ENCODE measurements at places on chromosomes 5 and 9.

DNA sequence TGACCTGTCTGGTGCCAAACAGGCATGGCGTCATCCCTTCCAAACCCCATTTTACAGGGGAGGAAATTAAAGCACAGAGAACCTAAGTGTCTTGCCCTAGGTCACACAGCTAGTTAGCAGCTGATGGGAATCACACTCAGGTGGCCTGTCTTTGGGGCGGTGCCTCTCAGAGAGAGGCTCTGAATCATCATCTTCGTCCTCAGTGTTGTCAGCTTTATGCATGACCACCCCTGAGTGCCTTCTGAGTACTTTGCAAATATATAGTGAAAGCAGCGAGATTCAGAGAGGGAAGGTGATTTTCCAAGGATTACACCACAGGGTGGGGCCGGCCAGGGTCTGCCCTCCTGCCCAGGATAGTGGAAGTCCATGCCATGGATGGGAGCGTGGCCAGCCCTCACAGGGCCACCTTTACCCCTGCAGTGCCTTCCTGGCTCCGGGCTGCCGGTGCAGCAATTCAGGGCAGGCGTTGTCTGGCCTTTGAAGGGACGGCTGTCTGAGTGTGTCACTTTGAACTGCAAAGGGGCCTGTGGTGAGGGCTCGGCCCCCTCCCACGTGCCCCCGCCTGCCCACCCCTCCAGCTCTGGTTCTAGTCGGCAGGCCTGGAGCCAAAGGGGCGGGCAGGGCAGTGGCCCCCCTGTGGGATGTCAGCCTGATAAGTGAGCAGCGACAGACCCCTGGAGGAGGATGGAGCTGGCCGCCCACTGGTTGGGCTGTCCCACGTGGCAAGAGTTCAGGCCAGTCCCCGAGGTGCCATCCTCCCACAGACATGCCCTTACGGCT is 16.9 kb downstream of the LMX1B start:
- no peak for DNase-seq

DNA sequence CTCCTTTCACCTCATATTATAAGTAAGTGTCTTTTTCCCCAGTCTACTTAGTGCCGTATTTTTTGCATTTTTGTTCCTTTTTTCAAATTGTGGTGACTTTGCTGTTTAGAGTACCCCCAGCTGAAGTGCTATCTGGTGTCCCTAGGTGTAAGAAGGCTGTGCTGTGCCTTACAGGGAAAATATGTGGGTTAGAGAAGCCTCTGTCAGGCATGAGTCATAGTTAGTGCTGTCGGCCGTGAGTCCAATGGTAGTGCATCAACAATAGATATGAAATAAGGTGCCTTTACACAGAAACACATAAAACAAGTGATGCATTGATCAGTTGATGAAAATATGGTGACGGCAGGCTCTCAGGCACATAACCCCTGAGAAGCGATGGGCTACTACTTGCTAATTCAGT is 20.1 kb downstream of the SYK start:
- DNase-seq, result no peak

DNA sequence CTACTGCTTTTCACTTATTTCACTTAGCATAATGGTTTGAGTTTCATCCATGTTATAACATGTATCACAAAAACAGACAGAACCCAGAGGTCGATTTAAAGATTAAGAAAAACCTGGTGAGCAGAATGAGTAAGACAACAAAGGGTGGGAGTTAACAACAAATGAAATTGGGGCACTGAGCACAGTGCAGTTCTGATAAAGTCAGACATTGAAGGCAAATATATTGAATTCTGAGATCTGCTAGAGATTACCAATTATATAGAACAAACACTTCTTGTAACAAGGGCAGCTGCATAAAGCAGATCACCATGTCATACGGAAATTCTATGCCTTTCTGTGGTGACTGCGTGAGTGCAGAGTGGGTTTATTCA is 517.3 kb upstream of the RORB start:
- DNase-seq, result no peak

DNA sequence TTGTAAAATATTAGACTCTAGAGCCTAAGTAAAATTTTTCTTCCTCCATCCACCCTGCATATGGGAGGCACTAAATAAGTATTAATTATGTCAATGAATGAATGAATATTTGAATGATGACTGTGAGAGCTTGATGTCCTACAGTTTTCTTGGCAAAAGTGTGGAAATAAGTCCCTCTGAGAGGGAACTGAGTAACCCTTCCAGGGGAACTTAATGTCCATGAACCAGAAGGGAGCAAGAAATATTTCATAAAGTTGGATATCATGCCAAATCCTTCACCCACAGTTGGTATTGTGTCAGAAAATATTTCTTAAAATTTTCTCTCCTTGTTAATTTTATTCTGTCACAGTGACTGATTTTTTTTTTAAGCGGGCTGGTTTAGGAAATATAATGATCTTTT is 36.6 kb downstream of the NNT start:
- DNase-seq, result no peak

DNA sequence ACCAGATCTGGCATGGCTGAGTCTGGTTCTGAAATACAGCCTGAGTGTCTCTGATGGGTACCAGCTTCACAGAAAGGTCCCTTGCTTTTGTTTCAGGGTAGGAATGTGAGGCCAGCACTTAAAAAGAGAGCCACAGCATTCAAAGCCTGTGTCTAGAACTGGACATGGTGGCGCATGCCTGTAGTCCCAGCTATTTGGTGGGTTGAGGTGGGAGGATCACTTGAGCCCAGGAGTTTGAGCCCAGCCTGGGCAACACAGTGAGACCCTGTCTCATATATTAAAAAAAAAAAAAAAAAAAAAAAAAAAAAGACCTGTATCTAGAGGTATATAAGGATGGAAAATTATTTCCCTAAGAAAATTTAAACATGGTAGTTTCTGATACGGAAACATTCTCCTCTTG is 202.3 kb downstream of the GAPVD1 start:
- no peak for DNase-seq

DNA sequence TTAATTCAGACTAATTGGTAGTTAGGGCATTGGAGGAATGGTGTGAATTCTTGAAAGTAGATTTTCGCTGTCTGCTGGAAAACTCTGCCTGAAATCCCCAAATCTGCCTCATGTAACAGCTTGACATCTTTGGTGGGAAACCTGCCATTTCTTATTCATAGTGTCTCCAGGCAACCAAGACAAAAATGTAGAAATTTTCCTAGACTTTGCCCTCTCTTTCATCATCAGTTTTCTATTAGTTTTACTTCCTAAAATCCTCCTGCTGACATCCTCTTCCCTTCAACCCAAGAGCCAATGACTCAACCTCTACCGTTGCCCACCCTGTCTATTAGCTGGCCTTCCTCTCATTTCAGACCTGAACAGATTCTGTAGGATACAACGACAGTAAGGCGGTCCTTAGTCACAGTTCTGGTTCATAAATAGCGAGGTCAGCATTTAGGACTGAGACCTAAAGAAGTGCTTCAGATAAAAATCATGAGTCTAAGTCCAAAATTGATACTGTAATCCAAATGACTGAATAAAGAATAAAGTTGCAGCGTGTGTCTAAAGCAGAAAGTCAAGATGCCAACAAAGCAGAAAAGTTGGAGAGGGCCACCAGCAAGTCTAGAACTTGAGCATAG is 133.9 kb downstream of the MUSK start:
- DNase-seq, result no peak

- no peak for DNase-seq
Measured at GRCh38 chr5:76487821-76488220, 84.7 kb downstream of the IQGAP2 start.

DNA sequence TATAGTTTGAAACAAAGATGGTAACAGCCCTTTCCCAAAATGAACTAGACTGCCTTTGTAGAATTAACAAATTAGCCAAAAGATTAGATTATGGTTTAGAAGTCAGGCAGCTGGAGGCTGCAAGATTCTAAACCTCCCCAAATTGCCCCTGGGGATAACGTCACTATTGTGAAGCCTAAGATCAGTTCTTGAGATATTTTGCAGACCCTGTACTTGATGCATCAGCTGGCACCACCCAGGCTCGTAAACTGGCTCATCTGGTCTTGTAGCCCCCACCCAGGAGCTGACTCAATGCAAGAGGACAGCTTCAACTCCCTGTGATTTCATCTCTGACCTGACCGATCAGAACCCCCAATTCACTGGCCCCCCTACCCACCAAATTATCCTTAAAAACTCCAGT is 4.2 kb upstream of the SOWAHA start:
- no peak for DNase-seq

- no peak for DNase-seq
Measured at GRCh38 chr9:96022445-96023051, 147.1 kb downstream of the ERCC6L2 start.

DNA sequence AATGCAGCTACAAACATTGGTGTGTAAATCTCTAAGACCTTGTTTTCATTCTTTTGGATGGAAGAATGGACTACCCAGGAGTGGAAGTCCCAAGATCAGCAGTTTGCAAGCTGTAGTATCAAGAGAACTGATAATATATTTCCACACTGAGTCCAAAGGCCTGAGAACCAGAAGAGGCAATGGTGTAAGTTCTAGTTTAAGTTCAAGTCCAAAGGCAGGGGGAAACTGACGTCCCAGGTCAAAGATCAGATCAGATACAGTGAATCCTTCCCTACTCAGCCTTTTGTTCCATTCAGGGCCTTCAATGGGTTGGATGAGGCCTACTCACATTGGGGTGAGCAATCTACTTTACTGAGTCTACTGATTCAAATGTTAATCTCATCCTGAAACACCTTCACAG is 80.3 kb upstream of the ERBIN start:
- DNase-seq, result no peak

DNA sequence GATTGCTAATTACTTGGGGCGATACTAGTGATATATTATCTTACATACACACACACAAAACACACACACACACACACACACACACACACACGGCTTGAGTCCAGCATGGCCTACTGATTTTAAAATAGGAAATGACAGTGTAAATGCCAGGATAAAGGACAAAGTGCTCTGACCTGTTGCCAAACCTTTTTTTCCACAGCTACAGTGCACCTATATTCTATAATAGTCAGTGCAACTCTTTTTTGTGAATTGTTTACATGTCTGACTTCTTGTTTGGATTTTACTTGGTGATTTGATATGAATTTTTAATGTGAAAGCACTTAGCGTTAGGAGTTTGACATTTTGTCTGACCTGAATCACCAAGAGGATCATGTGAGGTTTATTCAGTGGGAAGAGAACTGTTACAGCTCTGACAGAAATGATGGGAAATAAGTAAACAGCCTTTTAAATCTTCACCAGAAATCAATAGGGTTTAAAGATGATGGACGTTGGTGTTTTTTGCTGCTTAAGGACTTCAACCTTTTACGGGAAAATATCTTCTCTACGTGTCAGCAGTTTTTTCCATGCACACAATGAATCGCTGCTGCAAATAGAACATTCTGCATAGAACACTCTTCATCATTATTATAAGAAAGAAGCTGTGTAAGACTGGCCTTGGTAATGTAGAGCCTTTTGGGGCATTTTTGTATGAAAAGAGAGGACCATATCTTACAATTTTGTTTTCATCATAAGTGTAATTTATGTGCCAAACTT is 218.5 kb downstream of the RANBP17 start:
- DNase-seq, result no peak

GRCh38 chr5:116289276-116289675 is 204.5 kb downstream of the COMMD10 start:
- no peak for DNase-seq

- no peak for DNase-seq
Measured at GRCh38 chr5:14759744-14760547, 95.4 kb downstream of the OTULIN start.

DNA sequence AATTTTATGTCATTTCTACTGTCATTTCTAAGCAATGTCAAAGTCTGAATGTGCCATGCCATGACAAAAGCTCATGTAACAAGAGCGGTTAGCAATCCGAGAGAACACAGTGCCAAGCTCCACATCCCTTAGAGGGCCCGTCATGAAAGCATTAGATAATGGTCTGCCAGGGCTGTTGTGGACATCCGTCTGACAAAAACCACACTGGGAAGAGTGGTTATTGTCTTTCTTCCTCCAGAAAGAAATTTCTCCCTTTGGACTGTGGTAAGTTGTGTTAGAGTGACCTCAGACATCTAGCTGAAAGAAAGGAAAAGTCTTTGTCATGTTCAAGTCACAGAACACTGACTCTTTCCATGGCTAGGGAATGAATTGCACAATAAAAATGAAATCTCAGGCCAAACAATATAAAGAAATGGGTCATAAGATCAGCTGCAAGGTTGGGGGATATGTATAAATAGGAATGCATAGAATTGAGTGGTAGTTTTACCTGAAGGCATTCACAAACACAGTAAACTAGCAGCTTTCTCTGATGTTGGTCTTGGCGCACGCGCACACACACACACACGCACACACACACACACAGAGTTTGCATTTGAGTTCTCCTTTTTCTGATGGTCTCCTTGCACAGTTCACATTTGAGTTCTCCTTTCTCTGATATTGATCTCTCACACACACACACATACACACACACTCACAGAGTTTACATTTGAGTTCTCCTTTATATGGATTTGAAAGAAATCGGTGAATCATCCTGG is 5.3 kb downstream of the SLC1A3 start:
- DNase-seq, result no peak

DNA sequence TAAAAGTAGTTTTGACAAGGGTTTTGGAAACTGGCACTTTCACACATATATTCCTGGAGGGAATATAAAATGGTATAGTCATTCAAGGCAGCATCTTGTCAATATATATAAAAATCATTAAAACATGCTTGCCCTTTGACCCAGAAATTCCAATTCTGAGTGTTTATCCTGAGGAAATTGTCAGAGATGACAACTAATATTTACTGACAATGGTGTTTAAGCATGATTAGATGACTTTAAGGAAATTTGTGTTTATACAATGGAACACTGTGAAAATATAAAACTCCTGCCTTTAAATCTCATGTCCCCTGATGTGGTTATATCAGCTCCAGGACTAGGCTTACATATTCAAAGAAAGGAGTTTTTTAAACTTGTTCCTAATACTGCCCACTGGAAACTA is 25.6 kb downstream of the PCSK1 start:
- no peak for DNase-seq

DNA sequence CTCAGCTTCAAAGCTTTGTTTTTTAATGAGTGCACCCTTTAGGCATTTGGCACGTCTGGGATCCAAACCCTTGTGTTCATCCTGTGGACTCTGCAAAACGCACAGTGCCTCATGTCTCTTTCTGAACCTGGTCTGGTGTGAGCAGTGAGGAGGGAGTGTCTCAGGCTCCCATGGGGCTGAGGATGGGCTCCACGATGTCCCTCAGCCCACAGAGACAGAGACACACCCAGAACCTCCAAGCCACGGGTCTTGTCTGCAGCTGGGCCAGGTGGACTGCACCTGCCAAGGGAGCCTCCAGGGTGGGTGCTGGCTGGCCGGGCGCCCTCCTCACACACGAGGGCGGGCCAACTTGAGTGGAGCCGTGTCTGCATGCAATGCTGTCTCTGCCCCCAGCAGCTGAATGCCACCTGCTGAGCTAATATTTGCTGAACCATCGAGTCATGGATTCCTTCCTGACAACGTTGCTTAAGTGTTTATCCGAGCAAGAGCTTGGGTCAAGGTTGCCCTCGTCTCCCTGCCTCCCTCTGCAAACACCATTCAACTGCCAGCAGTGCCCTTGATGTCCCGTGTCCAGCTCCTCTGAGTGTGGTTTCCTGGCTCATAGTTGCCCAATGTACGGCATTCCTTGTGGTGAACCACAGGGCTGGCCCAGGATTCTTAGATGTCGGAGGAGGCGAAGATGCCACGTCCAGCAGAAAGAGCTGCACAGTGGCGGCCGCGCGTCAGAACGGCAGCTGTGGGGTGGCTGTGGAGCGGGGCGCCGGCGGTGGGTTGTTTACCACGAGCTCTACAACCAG is 31.4 kb upstream of the LPCAT1 start:
- DNase-seq, result no peak

Measured in MM.1S (cell line).